ENCODE measurements at places on chromosomes 3 and 15.

DNA sequence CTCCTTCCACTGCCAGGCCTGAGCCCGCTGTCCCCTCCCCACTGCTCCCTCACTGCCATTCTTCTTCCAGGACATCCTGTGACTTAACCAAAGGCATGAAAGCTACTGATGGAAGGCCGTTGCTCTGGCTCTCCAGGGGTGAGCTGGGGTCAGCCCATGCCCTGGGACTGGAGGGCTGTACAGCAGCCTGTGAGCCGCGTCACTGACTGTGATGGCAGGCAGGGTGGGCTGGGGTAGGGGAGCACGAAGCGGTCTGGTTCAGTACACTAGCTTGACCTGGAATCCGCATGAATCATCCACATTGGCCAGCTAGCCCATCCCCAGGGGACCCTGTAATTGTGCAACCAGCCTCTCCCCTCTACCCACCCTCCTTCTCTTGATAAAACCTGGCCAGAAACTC, 30.8 kb downstream of the CORO2B start:
- no peak for DNase-seq

- no peak for DNase-seq
Observed at GRCh38 chr3:65999606-66000005, 39.1 kb downstream of the MAGI1 start.

DNA sequence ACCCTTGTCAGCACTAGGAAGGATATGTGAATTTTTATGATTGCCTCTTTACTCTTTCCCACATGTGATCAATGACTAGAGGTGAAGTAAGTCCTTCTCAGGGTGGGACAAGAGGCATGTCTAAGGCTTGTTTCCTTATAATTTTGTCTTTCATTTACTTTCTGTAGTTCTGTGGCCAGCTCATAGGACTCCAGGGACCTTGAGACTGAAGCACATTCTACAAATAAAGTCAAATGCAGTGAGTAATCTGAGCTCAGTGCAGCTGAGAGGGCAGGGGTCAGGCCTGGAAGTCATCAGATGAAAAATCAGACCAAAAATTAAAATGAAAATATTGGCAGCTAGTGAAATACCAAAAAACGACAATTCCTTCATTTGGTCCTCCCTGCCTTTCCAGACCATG, 424.7 kb upstream of the THBS1 start:
- DNase-seq = no peak

- no peak for DNase-seq
Observed at GRCh38 chr3:9810433-9810770, 340 bp downstream of the TTLL3 start.

- no peak for DNase-seq
Observed at GRCh38 chr3:40511031-40511718, 5.3 kb downstream of the ZNF620 start.

DNA sequence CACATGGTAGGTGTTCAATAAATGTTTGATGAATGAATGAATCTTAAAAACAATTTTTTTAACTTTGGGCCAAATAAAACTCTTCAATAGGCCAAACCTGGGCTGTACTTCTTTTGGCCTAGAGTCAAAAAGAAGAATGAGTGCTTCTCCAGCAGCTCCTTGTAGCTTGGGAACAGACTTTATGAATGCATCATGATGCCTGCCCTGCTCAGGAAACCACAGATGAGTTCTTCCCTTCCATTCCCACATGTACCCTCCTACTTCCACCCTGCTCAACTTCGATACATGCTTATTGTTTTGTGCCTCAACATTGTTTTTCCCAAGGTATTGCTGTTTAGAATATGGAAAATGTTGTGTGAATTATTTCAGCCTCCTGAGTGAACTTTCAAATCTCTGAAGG, 87.0 kb downstream of the FILIP1L start:
- DNase-seq = no peak
